Skeletal muscle cell (primary cell): ENCODE measurements at places on chromosomes 16 and 17.

DNA sequence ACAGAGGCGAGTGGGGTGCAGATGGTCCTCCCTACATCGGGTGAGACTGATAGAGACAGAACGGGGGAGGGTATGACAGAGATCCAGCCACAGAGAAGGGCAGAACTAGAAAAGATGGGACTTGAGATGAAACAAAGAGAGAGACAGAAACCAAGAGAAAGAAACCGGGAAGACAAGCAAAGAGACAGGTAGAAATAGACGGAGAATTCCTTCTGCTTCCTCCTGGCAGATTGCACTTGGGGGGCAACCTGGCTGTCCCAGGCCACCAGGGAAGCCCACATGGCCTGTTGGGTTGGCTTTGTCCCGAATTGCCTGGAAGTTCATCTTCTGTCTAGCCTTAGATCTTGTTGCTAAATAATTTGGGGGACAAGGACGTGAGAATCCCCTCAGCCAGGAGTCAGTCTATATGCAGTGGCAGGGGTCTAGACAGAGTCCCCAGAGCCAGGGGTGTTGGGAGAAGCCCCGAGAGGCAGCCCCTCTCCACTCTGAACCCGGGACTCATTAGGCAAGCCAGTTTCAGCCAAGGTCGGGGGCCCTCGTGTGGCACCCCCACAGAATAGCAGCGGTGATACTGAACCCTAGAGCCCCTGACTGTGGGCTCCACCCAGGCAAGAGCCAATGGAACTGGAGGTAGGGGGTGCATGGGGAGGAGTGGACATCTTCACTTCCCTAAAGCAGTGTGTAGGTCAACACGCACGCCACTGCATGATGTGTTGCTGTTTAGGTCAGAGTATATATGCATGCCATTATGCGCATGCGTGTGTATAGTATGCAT, 627 bp upstream of the TSPOAP1 start:
- no peak for DNase-seq

GRCh38 chr17:27430882-27431491, 25.3 kb upstream of the KSR1 start:
- DNase-seq: no peak

DNA sequence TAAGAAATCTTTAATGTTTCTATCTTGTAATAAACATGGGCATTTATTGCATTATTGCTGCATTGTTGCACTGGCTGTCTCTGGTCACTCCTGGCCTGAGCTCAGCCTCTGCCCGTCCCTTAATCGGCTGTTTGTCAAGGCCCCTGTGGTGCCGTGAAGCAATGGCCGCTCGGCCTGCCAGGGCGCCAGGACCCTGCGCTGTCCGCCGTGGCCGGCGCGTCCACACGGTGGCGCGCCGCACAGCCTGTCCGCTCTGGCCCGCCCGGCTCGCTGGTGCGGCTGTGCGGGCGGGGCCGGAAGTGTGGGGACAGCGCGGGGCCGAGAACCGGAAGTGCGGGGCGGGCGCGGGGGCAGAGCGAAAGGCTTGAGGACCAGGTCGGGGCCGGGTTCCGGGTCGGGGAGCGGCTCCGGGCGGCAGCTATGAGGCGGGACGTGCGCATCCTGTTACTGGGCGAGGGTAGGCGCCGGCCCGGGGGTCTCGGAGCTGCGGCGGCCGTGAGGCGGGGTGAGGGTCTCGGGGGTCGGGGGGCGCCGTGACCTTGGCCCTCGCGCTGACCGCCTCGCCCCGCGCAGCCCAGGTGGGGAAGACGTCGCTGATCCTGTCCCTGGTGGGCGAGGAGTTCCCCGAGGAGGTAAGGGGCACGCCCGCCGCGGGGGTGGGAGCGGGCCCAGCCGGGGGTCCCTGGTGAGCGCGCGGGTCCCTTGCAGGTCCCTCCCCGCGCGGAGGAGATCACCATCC, at the start of gene RHOT2:
Gene RHOT2, plus strand, starts transcription at position 353 of the 739 bp plus-strand sequence. Its CDS starts 68 bp downstream, at position 421.
- peak; percentile 50 for DNase-seq

GRCh38 chr16:20681821-20682760, 15.4 kb downstream of the ACSM1 start:
- DNase-seq: no peak

DNA sequence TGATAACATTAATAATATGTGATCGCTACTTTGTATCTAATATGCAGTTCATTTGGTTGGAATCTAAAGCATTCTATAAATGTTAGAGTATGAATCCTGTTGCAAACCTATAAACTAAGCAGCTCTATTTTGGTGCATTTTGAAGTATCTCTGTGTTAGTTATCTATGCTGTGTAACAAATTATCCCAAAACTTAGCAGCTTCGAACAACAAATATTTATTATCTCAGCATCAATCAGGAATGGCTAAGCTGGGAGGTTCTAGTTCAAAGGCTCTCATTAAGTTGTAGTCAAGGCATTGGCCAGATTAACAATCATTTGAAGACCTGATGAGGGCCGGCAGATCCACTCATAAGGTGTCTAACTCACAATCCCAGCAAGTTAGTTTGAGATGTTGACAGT, 10.1 kb upstream of the MSI2 start:
- DNase-seq: no peak

DNA sequence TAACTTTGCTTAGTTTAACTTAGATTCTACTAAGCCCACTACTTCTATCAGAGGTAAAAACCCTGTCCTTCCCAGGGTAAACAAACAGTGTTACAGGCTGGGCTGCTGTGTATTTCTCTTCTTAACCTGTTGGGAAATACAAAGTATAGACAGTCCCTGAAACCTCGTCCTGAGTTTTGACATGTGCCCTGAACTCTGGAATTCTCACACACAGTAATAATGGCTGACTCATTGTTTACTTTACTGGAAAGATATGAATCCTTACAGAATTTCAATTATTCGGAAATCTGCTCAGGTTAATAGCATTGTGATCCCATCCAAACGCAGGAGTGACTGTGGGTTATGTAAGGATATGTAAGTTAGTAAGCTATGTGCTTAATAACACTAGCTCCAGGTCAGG, 199.1 kb downstream of the TMEM114 start:
- no peak for DNase-seq

GRCh38 chr16:70553645-70554044, 30.0 kb downstream of the SF3B3 start:
- peak; percentile 65 for DNase-seq

- DNase-seq: no peak
These were observed 6.9 kb downstream of the CHST6 start for GRCh38 chr16:75488322-75488721.

DNA sequence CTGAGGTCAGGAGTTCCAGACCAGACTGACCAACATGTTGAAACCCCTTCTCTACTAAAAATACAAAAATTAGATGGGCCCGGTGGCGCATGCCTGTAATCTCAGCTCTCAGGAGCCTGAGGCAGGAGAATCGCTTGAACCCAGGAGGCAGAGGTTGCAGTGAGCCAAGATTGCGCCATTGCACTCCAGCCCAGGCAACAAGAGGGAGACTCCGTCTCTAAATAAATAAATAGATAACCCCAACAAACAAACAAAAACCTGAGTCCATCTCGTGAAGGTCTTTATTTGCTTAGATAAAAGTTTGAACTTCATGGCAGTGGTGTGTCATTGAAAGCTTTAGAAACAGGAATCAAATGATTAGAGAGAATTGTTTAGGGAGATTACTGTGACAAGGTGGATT, 167.4 kb downstream of the BCAS3 start:
- DNase-seq: no peak

- no peak for DNase-seq
These were observed 3.7 kb downstream of the MED11 start for GRCh38 chr17:4734857-4735475.

- DNase-seq: no peak
These were observed 567 bp downstream of the HSD17B1 start for GRCh38 chr17:42553161-42553818.

- DNase-seq: no peak
These were observed 94.0 kb downstream of the SKAP1 start for GRCh38 chr17:48335858-48336500.

- DNase-seq: no peak
These were observed 35.6 kb downstream of the DHRS7B start for GRCh38 chr17:21162394-21162775.

DNA sequence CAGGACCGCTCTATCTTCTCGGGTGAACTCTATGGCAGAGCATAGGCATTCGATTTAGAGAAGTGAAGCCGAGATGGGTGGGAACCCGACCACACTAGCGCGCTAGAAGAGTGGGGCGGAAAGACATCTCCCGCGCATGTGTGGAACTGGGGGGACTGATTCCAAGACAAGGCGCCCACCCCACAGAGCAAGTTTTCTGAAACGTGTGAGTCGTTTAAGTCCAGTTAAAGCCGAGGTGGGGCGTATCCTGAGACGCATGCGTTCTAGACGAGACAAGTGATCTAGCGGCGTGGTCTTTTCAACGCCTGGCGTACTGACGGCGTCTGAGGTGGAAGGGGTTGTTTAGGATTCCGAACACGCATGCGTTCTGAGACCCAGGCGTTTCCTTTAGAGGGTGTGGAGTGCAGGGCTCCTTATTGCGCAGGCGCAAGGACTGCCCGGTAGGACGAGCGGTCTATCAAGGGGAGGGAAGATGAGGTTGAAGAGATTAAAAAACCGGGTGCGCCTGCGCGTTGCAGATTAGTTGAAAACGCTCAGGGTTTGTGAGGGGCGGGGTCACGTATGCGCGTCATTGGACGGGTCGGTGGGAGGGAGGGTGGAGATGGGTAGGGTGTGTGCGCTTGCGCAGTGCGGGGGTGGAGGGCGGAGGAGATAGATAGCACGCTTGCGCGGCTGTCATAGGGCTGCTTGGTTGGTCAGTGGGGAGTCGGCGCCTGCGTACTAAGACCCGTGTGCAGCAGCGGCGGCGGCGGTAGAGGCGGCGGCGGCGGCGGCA, at the start of gene EIF5A:
Gene EIF5A, plus strand, starts transcription at position 718 of the 775 bp plus-strand sequence. CDS start 2,008 bp downstream, outside the sequence.
- DNase-seq: peak; percentile 98

GRCh38 chr17:68205808-68206720, 41.8 kb upstream of the AMZ2 start:
- no peak for DNase-seq

- DNase-seq: no peak
These were observed 132.1 kb downstream of the CDH13 start for GRCh38 chr16:82758904-82759303.

DNA sequence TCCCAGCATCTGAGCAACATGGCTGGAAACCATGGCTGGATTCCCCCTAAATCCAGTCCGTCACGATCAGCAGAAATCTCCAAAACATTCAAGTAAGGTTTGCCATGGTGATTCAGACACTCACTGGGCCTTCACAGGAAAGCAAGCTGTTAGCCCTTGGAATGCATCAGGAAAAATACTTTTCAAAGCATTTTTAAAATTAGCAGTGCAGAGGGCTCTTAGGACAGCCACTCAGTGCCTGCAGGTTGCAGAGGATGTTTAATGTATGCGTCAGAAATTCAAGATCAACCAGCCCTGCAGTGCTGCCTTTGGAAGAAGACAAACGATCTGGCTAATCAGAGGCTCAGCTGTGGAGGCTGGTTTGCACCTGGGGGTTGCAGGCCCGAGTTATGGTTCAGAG, 50.3 kb downstream of the FOXL1 start:
- no peak for DNase-seq

GRCh38 chr17:50594128-50594823, 33.8 kb downstream of the CACNA1G start:
- no peak for DNase-seq

GRCh38 chr17:37405955-37406634, 541 bp downstream of the ACACA start:
- DNase-seq: no peak
